Activated CD8-positive, alpha-beta memory T cell treated with anti-CD3 and anti-CD28 coated beads for 48 hours (primary cell): ENCODE measurements at places on chromosomes 1 and 21.

GRCh38 chr1:203461717-203462116 lies 13.9 kb upstream of the PRELP start:
- no peak for DNase-seq

- DNase-seq = no peak
These were observed 77.1 kb upstream of the SCCPDH start for GRCh38 chr1:246647113-246647512.

GRCh38 chr1:244092293-244092963 lies 41.3 kb downstream of the ZBTB18 start:
- DNase-seq = no peak

- no peak for DNase-seq
These were observed 132.6 kb downstream of the IER5 start for GRCh38 chr1:181221078-181221477.

DNA sequence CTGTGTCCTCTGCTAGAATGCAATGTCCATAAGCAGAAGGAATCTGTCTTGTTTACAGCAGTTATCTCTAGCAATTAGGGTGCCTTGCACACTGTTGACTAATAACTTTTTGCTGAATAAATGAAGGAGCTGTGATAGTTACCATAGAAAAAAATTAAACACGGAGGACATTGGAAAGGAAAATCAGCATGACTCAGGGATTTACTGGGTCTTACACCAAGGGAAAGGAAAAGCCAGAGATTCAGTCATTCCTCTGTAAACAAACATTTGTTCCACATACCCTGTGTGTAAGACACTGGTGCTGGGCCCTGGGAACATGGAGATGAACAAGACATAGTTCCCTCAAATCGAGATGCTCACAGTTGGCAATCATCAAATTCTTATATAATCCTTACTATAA lies 183.3 kb downstream of the PTGER3 start:
- no peak for DNase-seq

DNA sequence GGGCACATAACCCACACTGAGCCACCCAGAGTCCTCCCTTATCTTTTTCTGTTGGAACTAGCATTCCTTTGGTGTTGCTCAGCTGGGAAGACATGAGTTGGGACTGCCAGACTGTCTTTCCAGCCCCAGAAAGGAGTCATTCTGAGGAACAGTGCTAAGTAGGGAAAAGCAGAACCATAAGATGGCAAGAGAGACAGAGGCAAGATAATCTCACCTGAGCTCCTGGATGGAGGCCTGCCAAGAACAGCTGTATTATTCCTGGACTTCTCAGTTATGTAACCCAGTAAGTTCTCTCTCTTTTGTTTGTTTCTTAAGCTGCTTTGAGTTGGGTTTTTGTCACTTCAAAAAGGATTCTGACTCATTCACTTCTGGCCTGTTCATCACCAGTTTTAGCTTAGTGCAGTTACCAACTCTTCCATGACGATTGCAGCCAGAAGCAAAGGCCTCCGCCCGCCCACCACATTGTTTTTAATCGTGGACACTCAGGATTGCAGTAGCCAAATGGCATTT lies 134.4 kb downstream of the OMA1 start:
- DNase-seq = no peak

- peak; percentile 14 for DNase-seq
These were observed 33.3 kb downstream of the RCC2 start for GRCh38 chr1:17405898-17406759.
